CD14-positive monocyte (primary cell): ENCODE measurements at places on chromosomes 2 and 18. TPM values are rescaled to one million over a fixed set of nuclear protein-coding genes. Genes with fewer than 3 reads are reported as not detected.

- no peak for DNase-seq
Observed at GRCh38 chr2:237253046-237253702, 160.8 kb downstream of the COL6A3 start.

GRCh38 chr2:99425022-99425421 is 64.8 kb downstream of the REV1 start:
- DNase-seq = no peak

- peak; percentile 75 for DNase-seq
Observed at GRCh38 chr2:68909793-68910674, 38.8 kb upstream of the BMP10 start.

- DNase-seq = no peak
Observed at GRCh38 chr2:182545420-182546167, 118.8 kb upstream of the PDE1A start.

DNA sequence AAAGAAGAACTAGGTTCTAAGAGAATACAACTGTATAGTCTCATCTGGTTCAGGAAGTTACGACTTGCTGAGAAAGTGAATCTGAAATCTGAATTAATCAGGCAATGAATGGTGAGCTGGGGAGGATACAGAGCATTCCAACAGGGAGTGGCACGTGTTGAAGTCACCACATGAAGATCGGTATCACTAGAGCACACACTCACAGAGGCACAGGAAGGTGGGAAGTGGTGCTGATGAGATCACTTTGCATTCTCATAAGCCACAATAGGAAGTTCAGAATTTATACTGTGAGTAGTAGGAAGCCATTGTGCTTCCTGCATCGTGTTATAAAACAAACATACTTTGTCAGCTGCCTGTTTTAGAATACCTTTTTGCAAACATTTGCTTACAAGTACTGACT is 615.0 kb upstream of the DDX18 start:
- DNase-seq = no peak

GALM gene
- 3.1 and 3.5 TPM in 2 replicates for polyA plus RNA-seq
